ENCODE measurements at places on chromosomes 6 and 20.

DNA sequence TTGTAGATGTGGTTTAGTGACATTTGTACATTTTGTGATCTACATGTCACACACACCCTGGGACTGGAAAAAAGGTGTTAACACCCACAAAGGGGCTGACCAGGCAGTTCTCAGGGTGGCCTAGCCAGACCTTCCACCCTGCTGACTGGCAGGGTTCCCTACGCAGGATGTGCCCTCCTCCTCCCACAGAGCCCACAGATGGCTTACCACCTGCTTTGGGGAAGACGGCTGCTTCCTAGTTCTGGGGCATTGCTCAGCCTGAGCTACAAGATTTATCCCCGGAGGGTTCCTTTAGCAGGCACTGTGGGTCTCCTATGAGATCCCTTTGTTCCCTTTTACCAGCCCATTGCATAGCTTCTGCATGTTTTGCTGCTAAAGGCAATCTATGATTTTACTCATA lies 35.1 kb downstream of the SNAP25 start:
- DNase-seq = no peak

DNA sequence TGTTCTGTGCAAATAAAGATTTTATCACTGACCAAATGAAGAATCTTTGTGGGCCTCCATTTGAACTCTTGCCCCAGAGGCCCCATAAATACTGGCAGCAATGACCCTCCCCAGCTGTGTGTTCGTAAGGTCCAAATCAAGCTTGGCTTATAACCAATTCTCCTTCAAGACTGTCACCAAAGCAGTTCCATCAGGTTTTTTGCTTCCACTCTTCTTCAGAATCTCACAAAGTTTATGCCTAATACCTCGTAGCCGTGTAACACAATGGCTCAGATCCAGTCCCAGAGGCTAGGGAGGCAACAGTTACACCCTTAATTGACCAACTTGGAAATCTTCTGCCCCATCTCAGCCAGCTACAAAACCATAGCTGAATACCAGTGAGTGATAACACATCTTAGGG lies 120.5 kb downstream of the HIVEP2 start:
- DNase-seq = no peak

- no peak for DNase-seq
Measured at GRCh38 chr6:146090474-146090873, 61.6 kb downstream of the GRM1 start.

- DNase-seq = no peak
Measured at GRCh38 chr20:52500157-52500556, 308.6 kb upstream of the ZFP64 start.

GRCh38 chr6:160393891-160394653 lies 45.9 kb downstream of the SLC22A3 start:
- DNase-seq = no peak

DNA sequence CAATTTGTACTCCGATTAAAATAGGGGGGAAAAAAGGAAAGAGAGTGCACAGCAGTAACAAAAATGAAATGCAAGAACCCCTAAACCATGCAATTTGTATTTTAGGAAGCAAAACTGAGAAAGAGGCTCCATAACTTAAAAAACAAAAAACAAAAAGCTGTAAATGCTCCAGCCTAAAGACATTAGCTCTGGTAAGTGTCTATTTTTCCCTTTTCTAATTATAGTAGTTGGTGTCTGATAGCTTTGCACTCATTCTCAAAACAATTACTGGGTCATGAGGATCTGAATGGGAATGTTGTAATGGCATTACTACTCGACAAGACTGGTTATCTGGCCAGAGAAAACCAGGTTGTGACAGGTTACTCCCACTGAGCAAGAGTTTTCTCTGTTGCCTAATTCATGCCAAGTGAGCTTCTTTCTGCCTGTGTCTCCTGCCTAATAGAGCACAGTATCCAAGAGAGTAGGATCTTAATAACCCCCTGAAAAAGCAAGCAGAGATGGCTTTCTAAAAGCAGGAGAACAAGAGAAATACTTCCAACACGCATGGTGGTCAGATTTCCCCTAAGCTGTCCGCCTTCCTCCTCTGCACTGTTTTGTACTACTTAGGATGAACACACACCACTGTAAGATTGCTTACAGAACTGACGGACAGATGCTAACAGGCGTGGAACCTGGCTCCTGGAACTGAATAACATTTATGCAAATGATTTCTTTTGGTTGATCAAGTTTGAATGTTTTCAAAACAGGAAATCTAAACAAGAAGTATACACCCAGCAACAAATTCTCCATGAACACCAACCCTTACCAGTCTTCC lies 86.4 kb downstream of the FKBP5 start:
- DNase-seq = no peak

- DNase-seq = no peak
Measured at GRCh38 chr6:24441599-24441904, 38.8 kb downstream of the MRS2 start.

- no peak for DNase-seq
Measured at GRCh38 chr20:58695895-58696375, 3.3 kb downstream of the NPEPL1 start.

DNA sequence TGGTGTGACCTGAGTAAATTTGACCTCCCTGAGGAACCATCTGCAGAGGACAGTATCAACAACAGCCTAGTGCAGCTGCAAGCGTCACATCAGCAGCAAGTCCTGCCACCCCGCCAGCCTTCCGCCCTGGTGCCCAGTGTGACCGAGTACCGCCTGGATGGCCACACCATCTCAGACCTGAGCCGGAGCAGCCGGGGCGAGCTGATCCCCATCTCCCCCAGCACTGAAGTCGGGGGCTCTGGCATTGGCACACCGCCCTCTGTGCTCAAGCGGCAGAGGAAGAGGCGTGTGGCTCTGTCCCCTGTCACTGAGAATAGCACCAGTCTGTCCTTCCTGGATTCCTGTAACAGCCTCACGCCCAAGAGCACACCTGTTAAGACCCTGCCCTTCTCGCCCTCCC lies 24.3 kb downstream of the GTSF1L start:
- no peak for DNase-seq

GRCh38 chr6:39152262-39152661 lies 37.3 kb upstream of the SAYSD1 start:
- no peak for DNase-seq

DNA sequence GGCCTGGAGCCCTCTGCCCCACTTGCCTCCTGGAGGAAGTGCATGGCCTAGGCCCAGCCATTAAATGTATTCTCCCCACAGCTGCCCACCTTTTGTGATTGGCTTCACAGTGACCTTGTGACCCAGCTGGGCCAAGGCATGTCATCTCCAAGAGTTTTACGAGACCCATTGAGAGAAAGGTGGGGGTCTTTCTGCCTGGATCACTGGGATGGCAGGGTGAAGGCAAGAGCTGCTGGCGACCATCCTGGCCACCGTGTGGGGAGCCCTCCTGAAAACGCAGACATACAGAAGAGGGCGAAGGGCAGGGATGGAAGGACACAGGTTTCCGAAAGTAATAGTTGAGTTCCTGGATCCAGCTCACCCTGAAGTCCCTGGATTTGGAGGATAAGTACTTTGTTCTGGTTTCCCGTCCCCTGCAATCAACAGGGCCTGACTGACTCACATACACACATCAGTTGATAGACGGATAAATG lies 12.3 kb upstream of the SPO11 start:
- DNase-seq = no peak

DNA sequence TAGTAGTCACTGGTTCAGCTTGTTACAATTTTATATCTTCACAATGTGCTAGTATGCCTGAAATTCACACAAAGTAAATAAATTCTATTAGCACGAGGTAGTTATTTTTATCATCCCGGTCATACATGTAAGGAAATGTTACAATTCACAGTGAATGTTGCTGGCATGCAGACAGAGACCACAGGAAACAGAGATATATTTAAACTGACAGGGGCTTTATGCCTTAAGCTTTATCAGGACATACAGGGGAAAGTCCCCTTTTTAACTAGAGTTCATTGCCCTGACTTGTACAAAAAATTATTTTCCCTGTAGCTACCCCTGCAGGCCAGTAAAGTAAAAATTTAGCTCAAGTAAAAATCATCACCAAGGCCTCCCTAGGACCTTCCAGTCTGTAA lies 712.0 kb upstream of the NRSN1 start:
- DNase-seq = no peak

- DNase-seq = no peak
Measured at GRCh38 chr6:42424906-42425474, 26.7 kb downstream of the TRERF1 start.
